ENCODE measurements at places on chromosomes 1 and 21.

GRCh38 chr1:231138236-231138635, 23.6 kb upstream of the TRIM67 start:
- DNase-seq, result no peak

- DNase-seq, result no peak
These were observed 9.7 kb upstream of the PPIE start for GRCh38 chr1:39729030-39729429.

DNA sequence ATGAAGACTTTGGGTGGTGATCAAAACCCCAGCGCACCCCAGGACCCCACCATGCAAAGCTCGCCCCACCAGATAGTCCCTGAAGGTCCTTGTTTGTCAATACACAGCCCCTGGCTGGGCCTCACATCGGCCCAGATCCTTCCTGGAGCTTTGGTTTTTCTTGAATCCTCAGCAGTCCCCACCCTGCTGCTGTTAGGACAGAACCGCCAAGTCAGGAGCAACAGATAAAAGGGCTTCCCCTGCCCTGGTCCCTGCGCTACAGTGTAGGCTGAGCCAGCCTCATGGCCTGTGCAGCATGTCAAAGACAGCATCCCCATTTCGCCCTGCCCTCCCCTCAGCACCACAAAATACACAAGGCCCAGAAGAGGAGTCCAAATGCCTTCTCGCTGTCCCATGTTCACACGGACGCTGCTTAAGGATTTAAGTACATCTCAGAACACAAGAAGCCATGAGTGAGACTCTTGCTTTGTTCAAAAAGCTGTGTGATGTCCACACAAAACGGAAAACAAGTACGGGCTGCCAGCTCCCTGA, 65.7 kb downstream of the PSMG1 start:
- DNase-seq, result no peak

- DNase-seq, result no peak
These were observed 1016.1 kb downstream of the KCNT2 start for GRCh38 chr1:195591917-195592672.

- no peak for DNase-seq
These were observed 50.1 kb downstream of the RASAL2 start for GRCh38 chr1:178143730-178144690.

GRCh38 chr1:179146476-179146875, 64.6 kb downstream of the TOR3A start:
- no peak for DNase-seq

DNA sequence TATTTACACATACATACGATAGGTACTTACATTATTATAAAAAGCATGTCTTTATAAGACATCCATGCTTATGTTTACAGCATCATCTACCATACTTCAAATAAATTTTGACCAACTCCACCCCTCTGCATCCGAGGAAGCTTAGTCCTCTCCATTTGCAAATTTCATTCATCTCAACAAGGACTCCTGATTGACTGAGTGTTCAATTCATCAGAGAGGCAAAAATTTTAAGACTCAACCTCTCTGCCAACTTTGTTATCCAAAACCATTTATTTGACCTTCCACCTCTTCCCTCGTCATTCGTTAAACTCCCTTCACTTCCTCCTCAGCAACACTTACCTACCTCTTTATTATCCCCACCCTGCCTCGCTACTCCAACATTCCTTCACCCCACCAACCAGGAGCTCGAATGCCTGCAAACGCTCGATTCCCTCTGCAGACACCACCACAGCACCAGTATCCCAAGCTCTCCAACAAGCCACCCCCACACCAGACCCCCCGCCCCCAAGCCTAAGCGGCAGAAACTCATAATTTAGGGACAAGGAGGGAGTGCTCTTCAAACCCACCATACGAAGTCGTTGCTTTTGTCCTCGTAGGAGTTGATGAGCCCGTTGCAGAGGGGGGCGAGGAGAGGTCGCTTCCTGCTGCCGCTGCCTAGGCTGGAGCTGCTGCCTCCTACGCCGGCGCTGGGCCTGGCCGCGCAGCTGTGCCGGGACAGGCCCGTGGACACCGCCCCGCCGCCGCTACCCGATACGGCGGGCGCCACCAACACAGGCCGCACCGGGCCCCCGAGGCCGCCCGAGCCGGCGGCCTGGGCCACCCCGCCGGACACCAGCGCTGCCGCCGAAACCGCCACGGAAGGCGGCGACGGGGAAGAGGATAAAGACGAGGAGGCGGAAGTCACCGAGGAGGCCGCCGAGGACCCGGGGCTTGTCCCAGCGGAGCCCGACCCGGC, 803 bp downstream of the COP1 start:
- no peak for DNase-seq

DNA sequence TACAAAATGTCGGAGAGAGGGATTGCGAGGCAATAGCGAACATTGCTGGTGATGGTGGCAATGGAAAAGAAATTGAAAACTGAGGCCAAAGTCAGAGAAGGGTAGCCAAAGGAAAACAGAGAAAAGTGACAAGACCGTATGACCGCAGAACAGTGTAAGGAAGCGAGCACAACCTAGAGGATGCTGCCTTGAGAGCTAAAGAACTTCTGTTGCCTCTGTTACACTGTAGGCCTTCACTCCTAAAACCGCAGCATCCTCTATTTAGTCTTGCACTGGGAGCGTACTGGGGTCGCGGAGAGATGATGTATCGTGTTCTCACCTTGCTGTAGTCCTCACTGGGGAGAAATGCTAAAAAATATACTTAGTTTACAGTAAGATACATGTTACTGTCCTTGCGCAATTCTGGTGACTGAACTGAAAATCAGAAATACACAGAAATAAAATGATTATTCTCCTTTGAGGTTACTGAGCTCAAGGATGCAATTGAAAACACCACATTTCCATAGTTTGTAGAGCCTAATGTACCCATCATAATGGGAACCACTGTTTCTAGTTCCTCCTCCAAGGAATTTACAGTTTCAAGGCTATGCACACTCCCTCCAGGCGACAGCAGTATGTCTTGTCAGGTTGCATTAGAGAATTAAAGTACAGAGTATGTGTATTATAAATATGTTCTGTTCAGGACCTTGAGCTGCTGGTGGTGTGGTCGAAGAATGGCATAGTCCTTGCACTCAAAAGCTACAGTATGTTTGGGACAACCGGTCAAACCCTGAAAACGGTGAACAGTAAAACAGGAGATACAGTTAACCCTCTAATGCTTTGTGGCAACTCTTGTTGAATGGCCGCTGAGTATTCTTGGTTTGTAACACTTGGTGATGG, 1.3 kb downstream of the NEK7 start:
- no peak for DNase-seq

GRCh38 chr1:100832694-100833428, 61.8 kb downstream of the EXTL2 start:
- no peak for DNase-seq

DNA sequence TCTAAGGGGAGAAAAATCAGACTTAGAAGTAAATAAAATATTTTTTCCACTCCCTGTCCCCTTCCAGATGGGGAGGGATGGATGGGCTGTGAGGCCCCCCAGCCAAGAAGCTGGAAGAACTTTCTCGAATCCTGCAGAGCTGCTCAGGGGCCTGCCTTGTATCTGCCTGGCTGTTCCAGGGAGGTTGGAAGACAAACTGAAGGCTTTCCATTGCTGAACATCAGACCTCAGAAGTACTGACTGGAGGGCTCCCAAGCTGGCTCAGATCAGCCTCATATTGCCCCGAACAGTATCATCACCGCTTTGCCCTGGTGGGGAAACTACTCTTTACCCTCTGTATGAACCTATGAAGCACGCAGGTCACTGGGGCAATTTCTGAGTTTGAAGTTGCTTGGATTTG, 12.4 kb upstream of the F3 start:
- DNase-seq, result no peak

DNA sequence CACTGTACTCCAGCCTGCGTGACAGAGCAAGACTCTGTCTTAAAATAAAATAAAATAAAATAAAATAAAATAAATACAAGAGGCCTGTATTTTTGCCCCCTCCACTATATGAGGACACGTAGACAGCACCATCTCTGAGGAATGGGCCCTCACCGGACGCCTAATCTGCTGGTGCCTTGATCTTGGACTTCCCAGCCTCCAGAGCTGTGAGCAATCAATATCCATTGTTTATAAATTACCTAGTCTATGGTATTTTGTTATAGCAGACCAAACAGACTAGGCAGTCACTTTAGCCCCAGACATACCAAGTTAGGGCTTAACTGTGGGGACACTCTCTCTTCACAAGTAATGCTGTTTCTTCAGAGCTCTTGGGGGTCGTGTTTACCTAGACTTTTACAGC, 6.4 kb downstream of the ELAPOR1 start:
- no peak for DNase-seq

- DNase-seq, result no peak
These were observed 17.8 kb downstream of the TBX19 start for GRCh38 chr1:168298446-168298845.

DNA sequence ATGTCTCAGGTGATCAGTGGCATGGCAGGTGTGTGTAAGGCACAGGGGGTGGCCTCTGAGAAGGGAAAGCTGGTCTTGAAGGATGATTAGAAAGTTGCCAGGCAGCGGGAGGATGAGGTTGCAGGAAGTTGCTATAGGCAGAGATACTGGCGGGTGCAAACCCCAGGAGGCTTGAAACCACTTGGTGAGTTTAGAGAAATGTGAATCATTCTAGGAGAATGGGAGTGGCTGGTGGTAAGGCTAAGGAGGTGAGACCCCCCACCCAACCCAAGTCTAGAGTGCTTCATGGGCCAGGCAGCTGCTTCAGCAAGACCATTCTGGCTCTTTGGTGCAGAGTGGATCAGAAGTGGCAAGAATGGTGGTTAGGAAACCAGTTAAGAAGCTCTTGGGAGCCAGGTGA, 9.0 kb downstream of the SH2D2A start:
- DNase-seq, result no peak

DNA sequence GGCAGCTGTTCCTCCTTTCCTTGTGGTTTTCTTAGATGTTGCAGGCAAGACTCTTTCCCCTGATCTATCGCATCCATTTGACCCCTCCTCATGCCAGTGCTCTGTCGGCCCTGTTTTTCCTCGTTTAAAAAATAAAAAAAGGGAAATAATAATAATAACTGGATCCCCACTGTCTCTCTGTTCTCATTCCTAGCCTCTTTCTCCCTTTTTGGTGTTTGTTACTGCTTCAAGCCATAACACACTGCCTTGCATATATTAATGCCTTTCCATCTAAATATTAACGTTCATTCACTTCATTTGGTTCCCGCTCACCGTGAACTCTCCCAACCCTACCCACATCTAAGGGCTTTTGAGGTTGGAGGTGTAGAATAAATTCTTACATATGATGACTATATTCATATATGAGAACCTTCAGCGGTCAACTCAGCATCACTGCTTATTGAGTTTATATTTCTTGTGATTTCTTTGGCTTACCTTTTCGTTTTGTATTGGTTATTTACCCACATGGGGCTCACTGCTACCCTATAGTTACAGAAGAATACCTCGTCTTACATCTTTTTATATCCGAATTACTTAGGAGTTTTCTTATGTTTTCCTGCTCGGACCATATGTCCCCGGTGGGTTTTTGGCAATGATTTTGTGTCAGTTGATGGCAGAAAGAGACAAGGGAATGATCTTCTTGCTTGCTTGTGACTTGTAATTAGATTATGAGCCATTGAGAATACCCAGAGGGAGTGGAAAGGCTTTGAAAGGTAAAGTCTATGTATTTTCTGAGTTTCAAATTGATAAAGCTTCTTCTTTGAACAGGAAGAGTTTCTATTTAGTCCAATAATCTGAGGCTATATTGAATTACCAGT, 805 bp downstream of the ATG4C start:
- DNase-seq, result no peak

DNA sequence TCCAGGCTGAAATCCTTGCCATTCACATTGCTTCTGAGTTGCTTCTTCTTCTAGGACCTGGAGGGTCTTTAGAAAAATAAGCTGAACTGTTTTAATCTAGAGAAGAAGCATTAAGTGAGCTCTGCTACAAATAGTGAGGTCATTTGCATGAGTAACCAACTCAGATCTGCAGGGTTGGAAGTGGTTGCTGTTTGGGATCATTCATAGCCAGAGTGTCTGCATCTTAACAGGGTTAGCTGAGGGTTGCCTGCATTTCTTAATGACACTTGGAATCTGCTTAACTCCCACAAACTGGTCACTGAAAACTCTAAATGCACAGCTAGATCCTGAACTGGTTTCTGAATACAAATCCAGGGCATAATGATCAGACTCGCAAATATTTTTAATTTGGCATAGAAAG, 9.9 kb downstream of the CNIH3 start:
- no peak for DNase-seq

GRCh38 chr1:212513586-212513985, 80.9 kb downstream of the NENF start:
- no peak for DNase-seq

- DNase-seq, result no peak
These were observed 99.6 kb upstream of the RGS1 start for GRCh38 chr1:192475970-192476369.

DNA sequence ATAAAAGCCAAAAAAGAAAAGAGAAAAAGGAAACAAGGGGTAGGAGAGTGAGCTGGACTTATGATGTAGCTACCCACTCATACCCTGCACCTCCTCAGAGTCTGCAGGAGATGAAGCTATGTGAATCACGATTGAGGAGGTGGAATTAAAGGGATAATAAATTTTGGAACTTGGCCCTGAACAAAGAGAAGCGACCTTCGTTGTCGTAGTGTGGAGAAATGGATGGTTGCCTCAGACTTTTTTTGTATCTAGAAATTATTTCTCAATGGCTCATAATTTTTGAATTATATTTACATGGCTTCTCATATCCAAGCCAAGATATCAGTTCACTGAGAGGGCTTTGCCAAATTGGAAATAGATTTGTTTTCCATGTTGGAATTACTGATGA, 37.8 kb upstream of the SIPA1L2 start:
- DNase-seq, result no peak

GRCh38 chr1:243449373-243449772, 193.5 kb downstream of the SDCCAG8 start:
- DNase-seq, result no peak

DNA sequence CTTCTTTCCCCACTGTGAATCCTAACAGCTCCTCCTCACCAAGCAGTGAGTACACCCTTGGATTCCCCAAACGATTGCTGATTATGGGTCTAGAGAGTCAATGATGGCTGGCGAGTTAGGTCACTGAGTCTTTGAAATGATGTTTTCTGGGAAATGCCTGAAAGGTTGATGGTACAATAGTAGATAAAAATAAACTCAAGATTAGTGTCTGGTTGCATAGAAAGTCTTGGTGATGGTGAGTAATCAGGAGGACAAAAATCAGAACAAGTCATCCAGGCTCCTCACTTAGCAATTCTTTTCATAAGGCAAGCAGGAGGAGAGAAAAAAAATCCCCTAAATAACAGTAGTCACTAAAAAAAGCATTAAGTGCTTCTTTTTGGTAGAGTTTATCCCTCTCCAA, 22.6 kb downstream of the HLX start:
- no peak for DNase-seq

GRCh38 chr1:47436304-47436978, 1.4 kb upstream of the FOXD2 start:
- peak; percentile 23 for DNase-seq
